Caki2 (cell line): ENCODE measurements at places on chromosomes 3 and 15. TPM values are rescaled to one million over a fixed set of nuclear protein-coding genes. Genes with fewer than 3 reads are reported as not detected.

GRCh38 chr3:131250466-131250865, 131.1 kb upstream of the NUDT16 start:
- DNase-seq, result peak; percentile 58

GRCh38 chr15:89077750-89078149, 10.5 kb upstream of the ABHD2 start:
- DNase-seq, result no peak

MGLL gene
- total RNA-seq, result 31.6 and 53.0 TPM in 2 replicates

DNA sequence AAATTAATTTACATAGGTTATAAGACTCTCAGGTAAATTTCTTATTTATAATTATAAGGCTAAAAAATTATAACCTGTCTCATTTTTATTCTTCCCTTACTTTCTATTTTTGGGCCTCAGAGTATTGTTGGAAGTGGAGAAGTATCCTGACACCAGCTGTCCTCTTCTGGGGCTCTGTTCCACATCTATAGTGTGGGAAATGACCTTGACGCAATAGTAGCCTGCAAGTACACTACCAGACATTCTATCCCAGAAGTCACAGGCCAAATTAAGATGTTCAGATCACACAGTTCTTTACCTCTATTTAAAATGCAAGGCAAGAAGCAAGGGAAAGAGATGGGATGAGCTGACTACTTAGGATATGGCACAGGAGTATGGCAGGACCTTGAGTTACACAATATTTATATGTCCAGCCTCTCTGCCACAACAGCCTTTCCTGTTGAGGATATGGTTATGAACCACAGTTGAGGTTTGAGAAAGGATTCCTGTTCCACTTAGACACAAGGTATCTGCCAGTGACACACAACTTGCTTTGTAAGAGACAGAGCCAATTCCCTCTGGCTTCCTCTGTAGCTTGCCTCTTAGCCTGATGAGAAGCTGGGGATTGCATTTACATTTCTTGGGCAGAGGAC, 158.0 kb upstream of the IL12A start:
- no peak for DNase-seq

GRCh38 chr3:35500641-35501350, 138.5 kb upstream of the ARPP21 start:
- DNase-seq, result peak; percentile 12

DLEC1 gene
- total RNA-seq, result not detected in 2 replicates

- DNase-seq, result no peak
Observed at GRCh38 chr3:178060407-178060806, 475.8 kb upstream of the KCNMB2 start.

- peak; percentile 44 for DNase-seq
Observed at GRCh38 chr3:170909129-170909903, 879 bp upstream of the EIF5A2 start.

GOLGA8Q gene
- total RNA-seq, result 2.1 and 2.3 TPM in 2 replicates

EPHB3 gene
- 0.20 TPM in 1 of 2 replicates, not detected in the other for total RNA-seq

ZNF385D gene
- 2.1 and 53.4 TPM in 2 replicates for total RNA-seq

TLR9 gene
- 0.12 TPM in 1 of 2 replicates, not detected in the other for total RNA-seq

UROC1 gene
- not detected in 2 replicates for total RNA-seq

DNA sequence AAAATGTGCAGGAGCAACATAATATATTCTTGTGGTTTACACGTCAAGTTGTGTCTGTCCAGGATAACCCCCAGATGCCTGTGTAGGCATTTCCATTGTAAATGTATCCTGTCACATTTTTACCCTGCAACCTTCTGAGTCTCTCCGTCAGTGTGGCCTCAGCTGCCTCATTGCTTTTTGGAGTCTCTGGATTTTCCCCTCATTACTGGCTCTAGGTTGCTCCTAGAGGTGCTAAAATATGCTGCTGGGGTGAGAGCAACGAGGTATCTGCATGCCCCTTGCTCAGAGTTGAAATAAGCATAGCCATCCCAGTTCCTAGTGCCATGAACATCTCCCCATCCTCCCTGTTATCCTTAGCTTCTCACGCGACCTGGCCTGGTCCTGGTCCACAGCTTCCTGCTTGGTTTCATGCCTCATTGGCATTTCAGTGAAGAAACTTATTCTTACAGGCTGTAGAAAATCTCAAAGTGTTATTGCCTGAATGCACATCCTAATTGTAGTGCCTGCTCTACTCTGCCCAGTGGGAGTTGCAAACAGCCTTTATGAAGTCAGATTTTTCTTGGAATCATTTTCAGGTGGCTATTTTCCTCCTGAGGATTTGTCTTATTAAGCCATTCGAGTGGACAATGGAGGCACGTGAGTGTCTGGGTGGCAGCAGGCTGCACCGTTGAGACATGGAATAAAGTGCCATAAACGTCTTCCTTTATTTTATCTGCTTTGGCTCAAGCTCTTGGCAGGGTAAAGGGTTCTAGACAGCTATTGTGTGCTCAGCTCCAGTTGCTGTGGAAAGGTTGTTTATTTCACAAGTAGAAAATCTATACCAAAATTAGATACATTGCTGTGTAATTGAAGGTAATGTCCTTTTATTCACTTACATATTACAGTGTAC, 33.2 kb downstream of the OXNAD1 start:
- no peak for DNase-seq

PTPN23 gene
- total RNA-seq, result 4.0 and 14.1 TPM in 2 replicates

GRCh38 chr15:45121706-45122417, 7.7 kb downstream of the DUOXA2 start:
- peak; percentile 59 for DNase-seq

KLHL40 gene
- not detected in 2 replicates for total RNA-seq

DNA sequence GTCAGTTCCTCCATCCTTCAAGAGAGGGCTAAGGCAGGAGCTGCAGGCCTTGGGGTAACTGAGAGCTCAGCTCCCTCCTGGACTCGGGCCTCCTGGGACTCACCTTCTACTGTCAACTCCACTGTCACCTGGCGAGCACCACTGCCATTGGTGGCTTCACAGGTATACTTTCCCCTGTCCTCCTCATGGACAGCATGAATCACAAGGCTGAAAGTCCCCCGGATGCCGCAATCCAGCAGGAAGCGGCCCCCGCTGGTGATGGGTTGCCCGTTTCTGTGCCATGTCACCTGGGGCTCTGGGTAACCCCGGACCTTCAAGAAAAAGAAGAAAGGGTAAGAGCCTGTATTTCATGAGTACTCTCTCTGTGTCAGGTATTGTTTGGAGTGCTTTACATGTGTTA, 131.9 kb downstream of the MYLK start:
- DNase-seq, result no peak

DNA sequence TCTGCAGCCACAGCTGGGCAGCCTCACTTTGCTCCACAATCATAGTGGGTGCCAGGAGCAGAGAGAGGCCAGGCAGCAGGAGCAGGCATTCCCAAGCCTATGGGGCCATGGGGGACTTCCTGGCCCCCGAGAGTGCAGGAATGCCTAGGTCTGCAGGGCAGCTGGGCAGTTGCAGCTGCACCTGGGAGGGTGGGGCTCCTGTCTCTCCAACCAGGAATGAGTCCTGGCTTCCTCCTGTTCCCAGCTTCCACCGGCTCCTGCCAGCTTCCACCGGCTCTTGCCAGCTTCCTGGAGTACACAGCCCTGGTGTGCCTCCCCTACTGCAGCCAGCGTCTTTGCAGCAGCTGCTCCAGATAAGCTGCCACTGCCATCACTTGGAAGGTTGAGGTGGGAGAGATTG, 86.3 kb upstream of the CDV3 start:
- no peak for DNase-seq

DNA sequence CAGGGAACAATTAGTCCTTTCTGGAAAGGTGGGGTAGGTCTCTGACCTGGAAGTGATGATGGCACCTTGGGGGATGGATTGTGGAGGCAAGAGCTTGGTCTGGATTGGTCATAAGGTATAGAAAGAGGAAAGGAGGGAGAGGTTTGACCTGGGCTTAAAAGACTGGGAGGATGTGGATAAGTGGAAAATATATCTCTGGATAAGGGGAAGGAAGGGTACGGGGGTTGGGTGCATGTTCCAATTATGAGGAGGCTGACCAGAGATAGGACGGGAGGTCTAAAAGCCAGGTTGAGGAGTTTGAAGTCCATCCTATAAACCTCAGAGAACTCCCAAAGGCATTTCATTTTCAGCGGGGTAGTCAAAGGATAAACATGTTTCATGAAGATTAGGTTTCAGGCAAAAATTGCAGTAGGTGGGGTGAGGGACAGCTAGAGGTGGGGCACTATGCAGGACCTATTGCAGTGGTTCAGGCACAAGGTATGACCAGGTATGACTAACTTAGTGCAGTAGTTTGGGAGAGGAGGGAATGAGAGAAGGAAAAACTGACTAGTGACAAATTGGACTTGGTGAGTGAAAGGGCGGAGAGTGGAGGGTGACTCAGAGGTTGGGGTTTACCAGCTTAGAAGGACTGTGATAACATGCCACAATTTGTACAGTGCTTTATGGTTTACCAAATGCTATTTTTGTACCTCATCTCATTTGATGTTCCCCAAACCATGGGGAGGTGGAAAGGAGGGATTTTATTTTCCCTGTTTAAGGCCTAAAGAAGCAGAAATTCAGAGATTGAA, 10.7 kb downstream of the PDE8A start:
- DNase-seq, result peak; percentile 61

- no peak for DNase-seq
Observed at GRCh38 chr3:121997372-121997771, 24.7 kb downstream of the ILDR1 start.

- DNase-seq, result peak; percentile 6
Observed at GRCh38 chr15:31163769-31164572, 62.4 kb upstream of the TRPM1 start.

- DNase-seq, result no peak
Observed at GRCh38 chr15:101328001-101328400, 33.0 kb upstream of the SNRPA1 start.

DNA sequence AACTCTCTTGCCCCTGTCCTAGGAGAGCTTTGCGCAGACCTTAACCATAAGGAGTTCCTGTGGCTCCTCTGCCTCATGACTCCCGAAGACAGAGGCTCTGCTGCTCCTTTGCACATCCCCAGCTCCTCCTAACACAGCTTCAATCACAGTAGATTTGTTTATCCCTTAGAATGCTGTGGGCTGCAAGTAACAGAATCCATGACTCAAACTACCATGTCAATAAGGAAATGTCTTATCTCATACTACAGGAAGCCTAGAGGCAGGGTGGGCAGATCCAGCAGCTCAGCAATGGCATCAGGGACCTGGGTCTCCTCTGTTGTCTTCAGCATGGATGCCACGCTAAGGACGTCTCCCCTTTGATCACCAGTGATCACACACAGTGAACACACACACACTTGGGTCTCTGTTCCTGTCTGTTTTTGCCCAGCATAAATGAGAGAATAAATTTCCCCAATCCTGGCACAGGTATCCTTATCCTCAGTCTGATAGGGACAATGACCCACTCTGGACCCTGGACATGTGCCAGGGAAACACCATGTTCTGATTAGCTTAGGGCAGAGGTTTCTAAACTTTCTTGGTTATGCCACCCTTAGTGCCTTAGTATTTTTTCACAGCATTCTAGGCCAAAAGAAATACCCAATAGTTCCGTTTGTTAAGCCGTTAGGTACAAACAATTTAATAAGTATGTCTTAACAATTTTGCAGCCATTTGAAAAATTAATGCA, 46.1 kb upstream of the MRPS22 start:
- no peak for DNase-seq

- DNase-seq, result no peak
Observed at GRCh38 chr3:19898721-19899120, 35.3 kb downstream of the EFHB start.

GRCh38 chr3:61820306-61820992, 259.1 kb downstream of the PTPRG start:
- DNase-seq, result no peak

DNA sequence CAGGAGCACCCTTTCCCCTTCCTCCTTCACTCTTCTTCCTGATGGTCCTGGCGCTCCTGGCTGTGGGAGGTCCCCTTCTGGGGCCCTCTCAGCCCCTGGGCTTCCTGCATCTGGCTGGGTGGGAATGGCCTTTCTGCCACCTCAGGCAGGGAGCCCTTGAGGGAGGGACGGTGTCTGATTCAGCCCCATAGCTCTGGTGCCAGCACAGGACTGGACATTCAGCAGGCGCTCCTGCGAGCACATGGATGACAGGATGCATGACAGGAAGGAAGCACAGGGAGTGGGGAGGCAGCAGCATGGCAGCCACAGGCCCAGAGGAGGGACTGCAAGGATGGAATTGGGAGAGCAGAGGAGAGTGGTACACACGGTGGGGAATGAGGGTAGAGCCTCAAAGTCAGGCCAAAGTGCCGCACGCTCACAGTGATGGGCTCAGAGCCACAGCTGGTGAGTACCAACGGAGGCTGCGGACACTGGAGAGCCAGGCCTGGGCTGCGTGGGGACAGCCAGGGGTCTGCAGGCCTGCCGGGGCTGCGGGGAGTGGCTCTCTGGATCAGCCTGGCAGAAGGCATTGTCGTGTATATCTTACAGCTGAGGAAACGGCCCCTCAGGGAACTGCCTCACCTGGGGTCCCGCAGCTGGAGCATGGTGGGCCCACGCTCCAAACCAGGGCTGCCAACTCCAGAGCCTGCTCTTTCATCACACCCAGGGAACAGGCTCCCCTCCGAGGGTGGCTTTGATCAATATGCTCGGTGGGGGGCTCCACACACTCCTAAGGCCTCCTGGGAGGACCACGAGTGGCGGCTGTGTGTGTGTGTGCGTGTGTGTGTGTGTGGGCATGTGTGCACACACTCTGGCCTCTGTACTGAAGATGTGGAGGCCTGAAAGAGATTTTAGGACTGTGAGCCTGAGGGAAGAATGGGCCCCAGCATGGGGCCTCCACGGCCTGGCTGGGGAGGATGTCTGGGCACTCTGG, 51.4 kb upstream of the CTSH start:
- DNase-seq, result no peak

GPR27 gene
- 9.0 and 12.1 TPM in 2 replicates for total RNA-seq

GRCh38 chr15:91065505-91065904, 34.6 kb upstream of the SV2B start:
- no peak for DNase-seq

SPATA12 gene
- 0.43 and 1.0 TPM in 2 replicates for total RNA-seq

GRCh38 chr3:38210141-38210757, 44.9 kb downstream of the OXSR1 start:
- no peak for DNase-seq

DNA sequence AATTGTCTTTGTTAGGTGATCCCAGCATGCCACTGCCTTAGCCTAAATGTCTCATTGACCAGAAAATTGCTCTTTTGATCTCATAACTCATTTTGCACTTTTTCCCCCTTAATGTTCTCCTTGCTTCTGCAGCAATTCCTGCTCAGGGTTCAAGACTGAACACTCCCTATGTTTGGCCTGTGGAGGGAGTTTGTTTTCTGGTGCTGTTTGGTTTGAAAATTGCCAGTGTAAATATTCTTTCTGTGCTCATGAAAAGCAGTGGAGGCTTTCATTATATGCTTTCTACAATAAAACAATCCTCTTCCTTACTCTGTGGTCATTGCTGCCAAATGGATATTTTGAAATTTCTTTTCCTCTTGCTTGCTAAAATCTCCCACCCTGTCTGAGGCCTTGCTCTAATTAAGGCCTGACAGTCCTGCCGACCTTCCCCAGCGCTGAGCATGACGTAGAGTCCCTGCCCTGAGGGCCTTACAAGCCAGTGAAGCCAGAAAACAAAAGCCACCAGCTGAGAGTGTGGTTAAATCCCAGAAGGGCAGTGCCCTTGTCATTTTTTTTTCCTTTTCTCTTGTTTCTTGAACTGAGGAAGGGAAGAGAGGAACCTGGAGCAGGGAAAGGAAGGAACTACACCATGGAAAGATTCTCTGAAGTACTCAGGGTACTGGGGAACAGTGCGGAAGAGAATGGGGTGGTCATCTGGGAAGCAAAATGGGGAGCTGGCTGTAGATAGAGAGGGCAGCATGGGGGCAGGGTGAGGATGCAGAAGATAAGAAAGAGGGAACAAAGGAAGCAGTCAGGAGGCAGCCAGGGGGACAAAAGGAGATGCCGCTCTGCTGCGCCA, 24.8 kb downstream of the ZBTB38 start:
- peak; percentile 14 for DNase-seq
